ENCODE measurements at places on chromosomes 7 and 10. TPM values are rescaled to one million over a fixed set of nuclear protein-coding genes. Genes with fewer than 3 reads are reported as not detected.

DNA sequence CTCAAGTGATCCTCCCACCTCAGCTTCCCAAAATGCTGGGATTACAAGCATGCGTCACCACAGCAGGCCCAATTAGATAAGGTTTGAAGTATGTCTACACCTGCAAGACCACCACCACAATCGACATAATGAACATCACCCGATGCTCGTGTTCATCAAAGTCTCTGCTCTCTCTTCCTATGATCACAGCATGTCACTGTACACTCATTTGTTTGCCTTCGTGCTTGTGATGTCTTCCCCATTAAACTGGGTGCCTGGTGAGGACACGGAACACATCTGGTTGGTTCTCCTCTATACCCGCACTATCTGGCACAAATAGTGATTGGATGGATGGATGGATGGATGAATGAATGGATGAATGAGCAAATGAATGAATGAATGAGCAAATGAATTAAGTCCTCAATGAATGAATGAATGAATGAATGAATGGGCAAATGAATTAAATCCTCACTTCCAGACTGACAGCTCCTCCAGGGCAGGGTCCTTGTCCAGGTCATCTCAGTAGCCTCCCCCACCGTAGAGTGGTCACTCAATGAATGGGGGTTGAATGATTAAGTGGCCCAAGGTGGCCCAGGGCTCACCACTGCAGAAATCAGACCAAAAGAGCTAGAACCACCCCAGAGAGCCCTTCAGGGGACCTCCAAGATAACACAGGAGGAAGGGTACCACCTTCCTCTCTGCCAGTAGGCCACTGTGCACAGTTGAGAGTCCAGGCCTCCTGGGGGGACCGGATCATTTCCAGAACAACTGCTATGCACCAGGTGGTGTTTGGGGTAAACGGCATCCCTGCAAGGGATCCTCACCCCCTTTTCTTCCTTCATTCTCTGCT, 101.9 kb upstream of the TNRC18 start:
- peak; percentile 58 for DNase-seq

- no peak for DNase-seq
These were observed 3.0 kb upstream of the HTR7 start for GRCh38 chr10:90860790-90861189.

DNA sequence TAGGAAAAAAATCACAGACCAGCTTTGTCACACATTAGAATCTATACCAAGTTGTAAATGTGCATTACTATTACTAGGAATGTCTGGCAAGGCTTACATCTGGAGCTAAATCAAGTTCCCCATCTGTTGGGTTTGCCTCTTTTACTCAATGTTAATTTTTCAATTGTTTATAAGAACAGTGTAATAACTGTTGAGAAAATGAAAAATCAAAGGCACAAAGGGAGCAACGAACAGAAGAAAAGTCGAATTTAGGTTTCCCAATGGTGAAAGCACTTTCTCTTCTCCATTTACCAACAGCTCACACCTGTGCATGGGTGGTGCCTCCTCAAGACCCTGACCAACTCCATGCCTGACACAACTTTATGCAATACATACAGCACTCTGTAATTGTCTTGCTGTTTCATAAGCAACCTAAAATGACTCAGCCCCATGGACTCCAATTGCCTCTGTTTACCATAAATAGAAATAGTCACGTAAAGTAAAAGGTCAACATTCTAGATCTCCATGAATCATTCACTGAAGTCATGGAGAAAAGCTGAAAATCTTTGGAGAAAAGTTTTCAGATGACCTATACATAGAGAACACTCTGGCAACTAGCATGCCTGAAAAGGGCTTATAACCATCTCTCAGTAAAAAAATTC, 95.5 kb upstream of the KCNIP2 start:
- DNase-seq, result peak; percentile 45

DNA sequence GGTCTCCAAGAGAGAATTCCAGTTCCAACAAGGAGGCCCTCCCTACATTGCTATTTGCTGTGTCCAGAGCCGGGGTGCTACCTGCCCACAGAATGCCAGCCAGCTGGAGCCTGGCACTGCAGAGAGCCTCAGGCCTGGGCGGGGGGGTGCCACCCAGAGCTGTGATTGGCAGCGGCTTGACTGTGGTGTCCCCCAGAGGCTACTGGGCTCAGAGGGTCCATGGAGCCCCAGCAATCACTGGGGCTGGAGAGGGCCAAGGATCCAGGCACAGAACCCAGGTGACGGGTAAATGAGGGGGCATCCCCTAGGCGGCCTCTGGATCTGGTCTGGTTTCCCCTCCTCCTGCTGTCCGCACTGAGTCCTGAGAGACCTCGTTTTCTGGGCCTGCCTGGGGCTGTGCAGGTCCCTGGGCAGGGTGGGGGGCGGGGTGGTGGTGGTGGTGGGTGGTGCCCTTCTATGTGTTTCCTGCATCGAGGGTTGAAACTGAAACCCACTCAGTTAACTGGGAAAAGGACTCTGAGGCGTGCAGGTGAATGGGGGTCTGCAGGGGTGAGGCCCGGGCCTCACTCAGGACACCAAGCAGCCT, 12.6 kb downstream of the DPYSL4 start:
- DNase-seq, result no peak

MYOF gene
- total RNA-seq, result 87.9 TPM

NUTM2A gene
- 2.1 TPM for total RNA-seq

TMEM178B gene
- total RNA-seq, result 2.5 TPM
